Fibroblast of skin of back (primary cell): ENCODE measurements at places on chromosomes 4 and X.

- DNase-seq = no peak
Observed at GRCh38 chrX:12819222-12819621, 28.0 kb downstream of the PRPS2 start.

- DNase-seq = no peak
Observed at GRCh38 chr4:41181037-41181436, 33.3 kb downstream of the APBB2 start.

- DNase-seq = peak; percentile 71
Observed at GRCh38 chrX:153953342-153953830, 8.9 kb upstream of the RENBP start.

DNA sequence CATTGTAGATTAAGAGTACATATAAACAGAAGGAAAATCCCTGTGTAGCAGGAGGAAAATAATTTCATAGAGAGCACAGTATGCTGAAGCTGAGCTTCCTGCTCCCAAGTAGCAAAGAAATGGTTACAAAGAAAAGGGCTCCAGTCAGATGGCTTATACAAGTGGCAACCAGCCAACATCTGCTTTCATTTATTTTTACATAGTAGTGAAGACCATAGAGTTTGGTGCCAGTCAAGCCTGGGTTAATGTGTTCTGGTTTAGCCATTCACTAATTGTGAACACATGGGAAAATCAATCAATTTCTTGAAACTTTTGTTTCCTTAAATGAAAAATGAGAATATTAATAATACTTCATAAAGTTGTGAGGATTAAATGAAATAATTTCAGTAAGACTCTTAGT lies 111.3 kb upstream of the ELOVL6 start:
- peak; percentile 56 for DNase-seq

DNA sequence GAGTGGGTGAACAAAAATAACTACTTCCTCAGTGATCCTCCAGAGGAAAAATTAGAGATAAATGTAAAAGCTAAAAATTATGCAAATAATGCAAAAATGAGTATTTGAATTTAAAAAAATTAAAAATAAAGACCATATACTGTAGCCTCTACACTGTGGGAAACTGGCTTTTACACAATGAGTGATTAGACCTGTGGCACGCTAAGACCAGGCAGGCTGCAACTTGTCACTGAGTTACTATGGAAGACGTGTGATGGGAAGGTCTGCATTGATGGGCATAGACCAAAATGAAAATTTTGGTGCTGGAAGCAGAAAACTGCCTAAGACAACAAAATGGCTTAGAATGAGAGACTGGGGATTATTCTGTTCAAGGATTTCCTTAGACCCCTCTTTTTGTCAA lies 30.2 kb downstream of the BTC start:
- no peak for DNase-seq

DNA sequence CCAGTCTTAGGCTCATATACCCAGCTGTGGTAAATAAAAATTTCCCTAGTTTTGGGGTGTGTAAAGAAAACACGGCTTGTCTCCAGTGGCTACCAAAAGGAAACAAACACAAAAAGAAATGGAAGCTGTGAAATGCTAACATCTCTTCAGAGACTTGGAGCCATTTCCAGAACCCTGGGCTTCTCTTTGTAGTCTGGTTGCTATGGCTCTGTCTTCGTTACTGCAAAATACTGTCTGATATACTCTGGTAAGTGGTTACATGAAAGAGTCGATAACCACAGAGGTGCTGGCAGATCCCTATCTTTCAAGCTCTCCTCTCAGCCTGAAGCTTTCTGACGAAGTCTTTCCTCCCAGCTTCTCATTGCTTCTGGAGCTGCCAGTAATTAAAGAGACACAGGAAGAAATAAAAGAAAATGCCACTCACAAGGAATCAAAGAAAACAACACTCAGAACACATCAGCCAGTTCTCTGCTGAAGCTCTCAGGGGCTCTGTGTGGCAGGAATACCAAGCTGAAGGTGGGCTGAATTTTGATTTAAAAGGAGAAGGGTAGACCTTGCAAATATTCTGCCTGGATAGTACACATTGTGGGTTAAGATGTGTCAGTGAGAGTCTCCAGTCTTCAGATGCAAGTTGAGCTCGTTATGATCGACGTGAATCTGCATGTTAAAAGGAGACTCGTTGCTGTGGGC lies 107.6 kb upstream of the FAM9C start:
- DNase-seq = peak; percentile 58

GRCh38 chrX:46953597-46953996 lies 41.4 kb downstream of the JADE3 start:
- no peak for DNase-seq

- no peak for DNase-seq
Observed at GRCh38 chr4:172688534-172688933, 480.1 kb upstream of the GALNT7 start.

- no peak for DNase-seq
Observed at GRCh38 chrX:107355533-107355932, 93.9 kb upstream of the FRMPD3 start.

GRCh38 chr4:109418588-109418987 lies 15.0 kb upstream of the SEC24B start:
- DNase-seq = no peak

DNA sequence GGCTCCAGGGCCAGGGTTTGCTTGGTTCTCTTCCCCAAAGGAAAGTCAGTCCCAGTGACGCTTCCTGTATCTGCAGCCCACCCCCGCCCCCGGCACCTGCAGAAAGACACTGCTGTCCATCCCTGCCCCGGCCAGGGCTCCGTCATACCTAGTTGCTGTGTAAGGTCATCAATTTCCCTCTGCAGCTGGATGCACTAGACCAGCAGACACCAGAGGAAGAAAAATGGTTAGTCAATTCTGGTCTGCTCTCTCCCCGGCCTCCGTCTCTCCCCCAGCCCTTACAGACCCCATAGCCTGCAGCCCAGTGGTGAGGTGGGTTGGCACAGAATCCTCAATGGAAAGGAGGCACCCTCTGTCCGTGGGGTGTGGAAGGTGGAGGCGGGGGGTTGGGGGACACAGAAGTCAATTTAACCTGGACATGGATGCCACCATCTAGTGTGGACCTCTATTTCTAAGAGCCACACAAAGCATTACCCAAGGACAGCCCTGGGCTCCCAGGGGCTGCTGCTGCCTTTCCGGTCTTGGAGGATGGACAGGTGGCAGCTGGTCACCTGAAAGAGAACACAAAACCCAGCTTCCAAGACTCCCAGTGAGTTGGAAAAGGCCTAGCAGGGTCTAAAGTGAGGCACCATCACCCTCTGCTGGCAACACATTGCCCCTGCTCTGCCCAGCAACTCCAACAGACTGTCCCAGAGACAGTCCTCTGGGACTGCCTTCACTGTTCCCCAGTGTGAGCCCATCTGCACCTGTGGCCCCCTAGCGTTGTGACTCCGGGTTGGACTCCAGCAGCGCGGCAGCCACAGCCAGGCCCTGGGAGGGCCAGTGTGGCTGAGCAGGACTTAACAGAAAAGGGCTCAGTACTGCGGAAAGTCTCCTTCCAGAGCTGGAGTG lies 40.2 kb upstream of the NHSL2 start:
- DNase-seq = peak; percentile 7

DNA sequence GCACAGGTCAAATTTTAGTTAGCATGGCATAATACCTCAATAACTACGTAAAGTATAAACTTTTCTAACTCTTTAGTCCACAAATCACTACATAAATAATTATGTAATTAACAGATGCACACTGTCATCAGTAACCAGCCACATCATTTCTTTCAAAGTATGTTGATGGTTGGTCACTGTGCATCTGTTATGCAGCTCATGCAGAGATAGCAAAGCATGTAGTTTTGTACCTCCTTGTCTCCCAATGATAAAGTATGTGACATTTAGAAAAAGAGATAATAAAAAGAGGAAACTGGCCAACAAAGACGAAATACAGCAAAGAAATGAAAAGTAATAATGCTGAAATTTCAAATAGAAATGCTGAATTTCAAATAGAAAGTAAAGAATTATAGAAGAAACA lies 2.9 kb downstream of the LAMTOR3 start:
- DNase-seq = no peak

DNA sequence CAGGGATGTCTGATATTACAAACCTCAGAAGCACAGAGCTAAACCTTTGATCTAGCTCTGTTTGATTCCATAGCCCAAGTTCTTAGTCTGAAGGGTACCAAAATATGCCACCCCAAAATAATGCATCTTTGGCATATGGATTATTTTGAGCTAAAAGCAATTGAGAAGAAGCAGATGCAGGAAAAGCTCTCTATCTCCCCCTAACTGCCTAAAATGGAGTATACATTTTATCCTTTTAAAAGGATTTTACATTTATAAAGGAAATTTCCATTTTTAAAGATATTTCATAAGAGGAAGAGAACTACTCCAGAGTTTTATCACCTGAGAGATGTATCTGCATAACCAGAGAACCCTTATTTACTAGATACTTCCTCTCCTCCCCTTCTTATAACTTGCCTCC lies 158.7 kb downstream of the ZNF674 start:
- no peak for DNase-seq

- peak; percentile 81 for DNase-seq
Observed at GRCh38 chr4:111641813-111642579, 503.3 kb upstream of the FAM241A start.

DNA sequence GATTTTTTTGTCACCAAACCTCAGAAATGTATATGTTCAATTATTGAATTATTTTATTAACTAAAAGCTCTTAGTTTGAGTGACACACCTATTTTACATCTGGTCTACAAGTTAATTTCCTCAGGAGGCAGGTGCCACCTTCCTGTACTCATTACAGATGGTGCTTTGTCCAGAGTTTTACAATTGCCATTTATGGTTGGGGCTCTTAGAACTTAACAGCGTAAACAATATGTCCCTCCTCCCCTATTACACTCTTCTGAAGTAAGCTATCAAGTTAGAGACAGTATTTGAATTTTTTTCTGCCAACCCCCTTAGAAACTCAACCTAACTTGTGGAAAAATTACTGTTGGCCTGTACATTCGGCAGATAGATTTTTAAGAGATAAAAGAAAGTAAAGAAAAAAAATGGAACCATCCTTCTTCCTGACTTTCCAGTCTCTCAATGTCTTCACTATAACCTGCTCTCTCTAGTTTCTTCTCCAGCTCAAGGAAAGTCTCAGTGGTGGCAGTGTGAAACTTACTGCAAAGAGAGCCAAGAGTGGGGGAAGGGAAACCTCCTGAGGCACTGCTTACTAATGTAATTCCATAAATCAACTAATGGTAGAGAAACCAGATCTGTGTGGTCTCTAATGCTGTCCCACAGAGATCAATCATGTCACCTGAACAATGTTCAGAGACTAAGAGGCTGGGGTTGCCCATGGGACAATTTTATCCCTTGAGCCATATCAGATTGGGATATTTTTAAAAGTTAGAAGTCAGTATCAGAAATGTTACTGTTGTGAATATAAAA lies 7.8 kb downstream of the CXXC4 start:
- no peak for DNase-seq

DNA sequence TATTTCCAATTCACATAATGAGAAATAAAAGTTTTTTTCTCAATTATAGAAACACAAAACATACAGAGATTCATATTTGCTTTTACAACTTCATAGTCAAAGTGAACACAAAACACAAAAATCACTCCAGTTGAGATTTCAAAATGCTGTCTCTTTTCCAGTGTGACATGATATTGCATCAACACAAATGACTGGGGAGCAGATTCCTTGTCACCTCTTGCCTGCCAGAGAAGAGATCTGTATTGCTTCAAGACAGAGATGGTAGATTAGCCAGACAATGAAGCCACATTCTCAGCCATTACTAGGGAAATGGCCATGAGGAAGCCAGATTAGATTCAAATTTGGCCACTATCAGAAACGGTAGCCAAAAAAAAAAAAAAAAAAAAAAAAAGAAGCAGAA lies 2313.1 kb upstream of the AGA start:
- no peak for DNase-seq

DNA sequence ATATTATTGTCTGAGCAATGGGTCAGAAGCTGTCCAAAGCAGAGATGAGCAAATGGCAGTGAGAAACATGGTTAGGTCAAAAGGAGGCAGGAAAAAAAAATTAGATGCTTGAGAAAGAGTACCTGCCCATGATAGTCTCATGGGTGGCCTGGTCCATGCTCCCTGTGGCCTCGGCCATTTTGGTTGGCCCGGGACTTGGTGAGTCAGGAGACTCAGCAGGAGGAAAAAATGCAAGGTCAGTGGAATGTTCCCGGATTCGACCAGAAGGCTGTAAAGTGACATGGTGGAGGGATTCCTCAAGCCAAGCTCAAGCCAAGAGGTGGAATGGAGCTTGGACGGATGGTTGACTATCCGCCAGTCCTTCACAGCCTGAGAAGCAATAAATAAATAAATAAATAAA lies 236.7 kb downstream of the ASMT start:
- no peak for DNase-seq

DNA sequence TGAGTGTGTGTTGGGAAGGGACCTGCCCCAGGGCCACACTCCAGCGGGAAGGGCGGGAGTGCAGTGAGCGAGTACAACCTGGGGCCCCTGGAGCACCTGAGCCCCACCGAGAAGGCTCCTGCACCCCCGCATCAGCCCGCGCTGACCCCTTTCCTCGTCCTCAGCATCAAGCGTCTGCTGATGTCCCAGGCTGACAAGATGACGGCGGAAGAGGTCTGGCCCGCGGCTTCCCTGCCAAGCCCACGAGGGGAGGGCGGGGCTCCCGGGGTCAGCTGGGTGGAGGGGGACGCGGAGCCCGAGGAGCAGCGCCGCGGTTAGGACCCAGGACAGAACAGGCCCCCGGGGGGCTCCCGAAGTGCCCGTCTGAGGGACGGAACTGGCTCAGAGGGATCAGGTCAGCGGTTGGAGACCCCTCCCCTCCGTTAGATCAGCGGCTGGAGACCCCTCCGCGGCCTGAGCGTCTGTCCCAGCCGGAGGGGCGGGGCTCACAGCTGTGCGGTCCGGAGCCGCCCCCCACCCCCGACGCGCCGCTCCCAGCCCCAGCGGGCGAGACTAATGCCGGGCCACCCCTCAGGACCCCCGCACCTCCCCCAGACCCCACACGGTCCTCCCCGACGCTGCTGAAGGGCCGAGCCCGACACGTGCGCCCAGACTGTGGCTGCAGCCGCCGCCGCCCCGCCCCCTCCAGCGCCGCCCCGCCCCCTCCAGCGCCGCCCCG lies 6.7 kb downstream of the MYL5 start:
- DNase-seq = peak; percentile 46

DNA sequence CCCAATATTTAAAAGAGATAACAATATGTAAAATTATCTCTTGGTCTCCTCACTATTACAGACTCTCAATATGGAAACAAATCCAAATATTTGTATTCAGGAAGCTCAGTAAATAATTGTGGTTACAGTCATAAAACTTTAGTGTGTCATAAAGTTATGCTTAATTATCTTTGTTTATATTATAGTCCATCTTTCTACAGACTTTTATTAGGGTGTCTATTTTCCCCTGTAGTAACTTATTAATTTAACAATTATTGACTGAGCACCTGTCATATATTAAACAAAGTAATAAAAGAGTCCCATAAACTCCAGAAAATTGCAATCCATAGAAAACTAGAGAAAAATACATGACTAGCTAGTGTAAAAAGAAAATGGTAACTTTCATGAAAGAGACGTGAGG lies 61.6 kb upstream of the GPM6A start:
- DNase-seq = no peak

- DNase-seq = no peak
Observed at GRCh38 chrX:107602694-107603239, 25.5 kb upstream of the PRPS1 start.

- no peak for DNase-seq
Observed at GRCh38 chrX:138771047-138771446, 59.5 kb upstream of the FGF13 start.

- no peak for DNase-seq
Observed at GRCh38 chrX:124395145-124395880, 49.0 kb downstream of the SH2D1A start.

- DNase-seq = no peak
Observed at GRCh38 chrX:1536712-1537030, 314 bp downstream of the P2RY8 start.
